T-helper 17 cell (primary cell): ENCODE measurements at places on chromosomes 1 and 21.

DNA sequence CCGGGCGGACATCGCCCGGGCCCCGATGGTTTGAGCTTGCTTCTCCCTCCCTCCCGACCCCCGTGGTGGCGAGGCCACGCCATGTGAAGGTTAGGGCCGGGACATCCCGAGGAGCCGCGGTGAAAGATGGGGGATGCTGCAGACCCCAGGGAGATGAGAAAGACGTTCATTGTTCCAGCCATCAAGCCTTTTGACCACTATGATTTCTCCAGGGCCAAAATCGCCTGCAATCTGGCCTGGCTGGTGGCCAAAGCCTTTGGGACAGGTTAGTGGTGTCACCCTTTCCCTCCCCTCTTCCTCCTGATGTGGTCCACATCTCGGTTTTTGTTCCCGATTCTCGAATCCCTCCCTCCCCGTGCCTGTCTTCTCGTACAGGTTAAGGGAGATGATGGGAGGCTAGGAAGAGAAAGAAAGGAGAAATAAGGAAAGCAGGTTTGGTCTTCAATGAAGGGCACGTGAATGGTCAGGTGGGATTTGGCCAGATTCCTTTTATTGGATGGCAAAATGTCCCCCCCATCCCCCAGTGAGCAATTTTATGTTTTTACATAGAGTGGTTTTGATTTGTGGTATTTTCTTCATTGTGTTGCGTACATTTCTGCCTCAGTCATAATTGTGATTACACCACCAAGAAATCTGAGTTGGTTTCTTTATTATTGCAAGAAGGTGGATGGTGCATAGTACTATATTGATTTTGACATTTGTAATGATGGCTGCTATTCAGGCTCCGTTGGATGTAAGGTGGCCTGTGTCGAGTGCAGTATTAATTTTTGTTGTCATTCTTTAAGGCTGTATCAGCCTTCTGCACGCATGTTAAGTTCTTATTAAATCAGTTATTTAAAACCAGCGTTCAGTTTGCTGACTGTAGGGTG, 1.2 kb downstream of the CAMSAP2 start:
- no peaks in the 10 kb centered on the region for H3K27me3 ChIP-seq
- peaks cover 38% of the 10 kb centered on the region for H3K4me1 ChIP-seq
- peak overlapping the region; percentile 98 for H3K4me3 ChIP-seq
- no peak for DNase-seq
- peaks cover 5% of the 10 kb centered on the region for H3K36me3 ChIP-seq

DNA sequence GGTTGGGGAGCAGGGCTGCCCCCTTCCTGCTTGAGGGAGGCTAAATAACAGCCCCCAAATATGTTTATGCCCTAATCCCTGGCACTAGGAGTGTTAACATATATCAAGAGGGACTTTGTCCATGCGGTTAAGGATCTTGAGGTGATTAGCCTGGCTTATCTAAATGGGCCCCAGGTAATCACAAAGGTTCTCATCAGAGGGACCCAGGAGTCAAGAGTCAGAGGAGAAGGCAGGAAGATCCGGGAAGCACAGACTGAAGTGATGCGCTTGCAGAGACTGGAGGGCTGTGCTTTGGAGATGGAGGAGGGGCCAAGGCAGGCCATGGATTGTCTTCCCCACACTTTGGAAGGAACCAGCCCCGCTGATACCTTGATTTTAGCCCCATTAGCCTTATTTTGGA, 86.4 kb downstream of the IER5 start:
- peaks cover 6% of the 10 kb centered on the region for H3K27me3 ChIP-seq
- H3K4me1 ChIP-seq: peaks cover 9% of the 10 kb centered on the region
- no peak for DNase-seq
- no peak overlapping the region for H3K4me3 ChIP-seq

- H3K4me1 ChIP-seq: peaks cover 5% of the 10 kb centered on the region
- H3K27ac ChIP-seq: peak overlapping the region; percentile 16
- no peak for DNase-seq
- H3K4me3 ChIP-seq: no peak overlapping the region
Observed at GRCh38 chr1:186404454-186405051, 28.9 kb downstream of the ODR4 start.

DNA sequence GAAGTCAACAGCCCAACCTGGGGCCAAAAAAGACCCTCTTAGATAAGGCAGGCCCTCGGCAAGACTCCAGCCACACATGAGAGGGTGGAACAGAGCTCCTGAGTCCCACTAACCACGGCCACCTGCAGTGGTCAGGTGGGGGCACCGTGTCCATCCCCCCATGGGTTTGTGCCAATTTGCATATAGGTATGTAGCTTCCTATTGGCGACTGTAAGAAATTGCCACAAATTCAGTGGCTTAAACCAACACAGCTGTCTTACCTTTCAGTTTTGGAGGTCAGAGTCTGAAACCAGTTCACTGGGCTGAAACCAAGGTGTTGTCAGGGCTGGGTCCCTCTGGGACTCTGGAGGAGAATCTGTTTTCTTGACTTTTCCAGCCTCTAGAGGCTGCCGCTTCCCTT, 59.3 kb downstream of the COL18A1 start:
- H3K4me3 ChIP-seq: no peak overlapping the region
- H3K27ac ChIP-seq: no peak overlapping the region
- no peaks in the 10 kb centered on the region for H3K4me1 ChIP-seq

- H3K27me3 ChIP-seq: no peaks in the 10 kb centered on the region
- peaks cover 12% of the 10 kb centered on the region for H3K4me1 ChIP-seq
- peaks cover 12% of the 10 kb centered on the region for H3K36me3 ChIP-seq
- H3K27ac ChIP-seq: peak overlapping the region; percentile 64
Observed at GRCh38 chr1:53783056-53783455, 44.1 kb upstream of the GLIS1 start.

- no peak for DNase-seq
- H3K27ac ChIP-seq: no peak overlapping the region
- H3K4me1 ChIP-seq: no peaks in the 10 kb centered on the region
- H3K4me3 ChIP-seq: no peak overlapping the region
Observed at GRCh38 chr1:210132582-210132981, 100.0 kb upstream of the SERTAD4 start.

DNA sequence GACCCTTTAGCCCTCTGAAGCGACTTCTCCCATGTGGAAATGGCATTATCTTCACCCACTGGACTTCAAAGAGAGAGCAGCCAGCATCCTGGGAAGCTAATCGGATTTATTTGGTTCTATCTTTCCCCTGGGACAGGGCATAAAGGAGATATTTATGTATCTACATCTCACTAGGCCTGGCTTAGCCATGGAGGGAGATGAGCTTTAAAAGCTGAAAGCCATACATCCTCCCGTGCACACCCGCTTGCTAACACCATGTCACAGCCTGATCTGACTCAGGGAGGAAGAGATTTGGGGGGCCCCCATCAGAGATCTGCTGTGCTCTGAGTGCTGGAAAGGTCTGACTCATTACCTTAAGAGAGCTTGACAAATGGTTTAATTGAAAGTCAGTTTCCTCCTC, 155.9 kb downstream of the PLXNA2 start:
- no peak for DNase-seq
- no peaks in the 10 kb centered on the region for H3K36me3 ChIP-seq
- H3K27me3 ChIP-seq: peaks cover 1% of the 10 kb centered on the region
- no peak overlapping the region for H3K27ac ChIP-seq

- H3K27me3 ChIP-seq: peaks cover 29% of the 10 kb centered on the region
- H3K27ac ChIP-seq: no peak overlapping the region
- no peak overlapping the region for H3K4me3 ChIP-seq
Observed at GRCh38 chr1:244280859-244281258, 170.8 kb downstream of the ADSS2 start.

GRCh38 chr1:41423511-41424191, 60.8 kb downstream of the EDN2 start:
- DNase-seq: no peak
- H3K36me3 ChIP-seq: peaks cover 3% of the 10 kb centered on the region
- no peak overlapping the region for H3K4me3 ChIP-seq
- H3K27me3 ChIP-seq: peaks cover 28% of the 10 kb centered on the region
- H3K27ac ChIP-seq: no peak overlapping the region
- H3K4me1 ChIP-seq: peaks cover 4% of the 10 kb centered on the region

GRCh38 chr1:93681101-93681988, at the start of gene BCAR3:
TSS of gene BCAR3 (minus strand) at chr1:93681837. CDS start at chr1:93674930, 6,907 bp downstream.
- peaks cover 8% of the 10 kb centered on the region for H3K36me3 ChIP-seq
- no peak for DNase-seq
- H3K27ac ChIP-seq: no peak within 1 kb of the TSS
- peaks cover 9% of the 10 kb centered on the region for H3K4me1 ChIP-seq

GRCh38 chr1:242139442-242139841, 140.5 kb upstream of the MAP1LC3C start:
- H3K27me3 ChIP-seq: peaks cover 27% of the 10 kb centered on the region
- no peak for DNase-seq
- no peaks in the 10 kb centered on the region for H3K36me3 ChIP-seq
- no peak overlapping the region for H3K4me3 ChIP-seq

GRCh38 chr1:8061210-8061609, 35.1 kb upstream of the ERRFI1 start:
- DNase-seq: no peak
- no peak overlapping the region for H3K4me3 ChIP-seq
- no peak overlapping the region for H3K27ac ChIP-seq

DNA sequence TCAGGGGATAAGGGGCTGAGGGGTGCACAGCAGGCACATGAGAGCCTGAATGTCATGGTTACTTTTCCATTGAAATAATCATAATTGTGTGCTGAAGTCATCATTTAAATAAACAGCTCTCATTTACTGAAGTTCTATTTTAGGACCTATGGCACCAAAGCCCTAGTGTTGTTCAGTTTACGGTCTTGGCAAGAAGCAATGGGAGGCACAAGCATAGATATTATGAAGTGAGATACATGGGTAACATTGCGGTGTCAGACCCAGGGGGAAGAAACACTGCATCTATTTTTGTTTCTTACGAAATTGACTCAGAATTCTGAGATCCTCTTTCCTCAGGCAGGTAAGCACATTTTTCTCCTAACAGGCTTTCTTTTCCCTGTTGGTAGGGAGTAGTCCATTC, 437.8 kb upstream of the PROX1 start:
- no peaks in the 10 kb centered on the region for H3K36me3 ChIP-seq
- H3K4me1 ChIP-seq: no peaks in the 10 kb centered on the region
- H3K4me3 ChIP-seq: no peak overlapping the region
- no peak for DNase-seq
- no peak overlapping the region for H3K27ac ChIP-seq
- H3K27me3 ChIP-seq: no peaks in the 10 kb centered on the region

GRCh38 chr1:216293683-216294082, 129.6 kb downstream of the USH2A start:
- no peak overlapping the region for H3K4me3 ChIP-seq
- H3K27me3 ChIP-seq: no peaks in the 10 kb centered on the region
- H3K36me3 ChIP-seq: no peaks in the 10 kb centered on the region
- no peak overlapping the region for H3K27ac ChIP-seq

GRCh38 chr1:197912739-197913494, 4.3 kb upstream of the LHX9 start:
- H3K4me1 ChIP-seq: peaks cover 64% of the 10 kb centered on the region
- peak overlapping the region; percentile 91 for H3K4me3 ChIP-seq
- H3K27me3 ChIP-seq: peaks cover 93% of the 10 kb centered on the region
- peaks cover 2% of the 10 kb centered on the region for H3K36me3 ChIP-seq
- no peak for DNase-seq

DNA sequence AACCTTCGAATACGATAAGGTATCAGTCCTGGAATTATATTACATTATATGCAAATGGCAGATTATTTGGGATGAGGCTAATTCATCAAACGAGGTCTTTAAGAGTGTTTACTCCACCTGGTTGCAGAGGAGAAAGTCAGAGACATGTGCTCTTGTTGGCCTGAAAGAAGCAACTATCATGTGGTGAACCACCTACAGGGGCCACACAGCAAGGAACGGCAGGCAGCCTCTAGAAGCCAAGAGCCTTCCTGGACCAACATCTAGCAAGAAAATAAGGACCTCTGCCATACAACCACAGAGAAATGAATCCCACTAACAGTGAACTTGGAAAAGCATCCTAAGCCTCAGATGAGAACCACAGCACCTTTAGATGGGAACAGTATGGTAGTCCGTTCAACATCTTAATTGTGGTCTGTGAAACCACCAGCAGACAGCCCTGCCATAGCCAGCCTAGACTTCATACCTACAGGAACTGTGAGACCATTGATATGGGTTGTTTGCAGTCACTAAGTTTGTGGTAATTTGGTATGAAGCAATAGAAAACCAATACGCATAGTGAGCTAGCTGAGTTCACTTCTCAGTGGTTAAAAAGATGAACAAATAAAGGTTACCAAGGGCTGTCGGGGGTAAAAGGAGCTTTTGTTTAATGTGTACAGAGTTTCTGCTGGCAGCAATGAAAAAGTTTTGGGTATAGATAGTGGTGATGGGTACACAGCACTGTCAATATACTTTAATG, 345.7 kb upstream of the RUNX1 start:
- no peak overlapping the region for H3K27ac ChIP-seq
- no peak for DNase-seq
- H3K36me3 ChIP-seq: peaks cover 2% of the 10 kb centered on the region
- H3K4me1 ChIP-seq: peaks cover 7% of the 10 kb centered on the region
- no peak overlapping the region for H3K4me3 ChIP-seq
- H3K27me3 ChIP-seq: peaks cover 5% of the 10 kb centered on the region
